Left lung (tissue), 14 donors: ENCODE measurements at places on chromosomes 2 and 18. TPM values are rescaled to one million over a fixed set of nuclear protein-coding genes. Genes with fewer than 3 reads are reported as not detected.
A peak's percentile ranks its signal among the peaks of the same experiment; 100 is the strongest.

DNA sequence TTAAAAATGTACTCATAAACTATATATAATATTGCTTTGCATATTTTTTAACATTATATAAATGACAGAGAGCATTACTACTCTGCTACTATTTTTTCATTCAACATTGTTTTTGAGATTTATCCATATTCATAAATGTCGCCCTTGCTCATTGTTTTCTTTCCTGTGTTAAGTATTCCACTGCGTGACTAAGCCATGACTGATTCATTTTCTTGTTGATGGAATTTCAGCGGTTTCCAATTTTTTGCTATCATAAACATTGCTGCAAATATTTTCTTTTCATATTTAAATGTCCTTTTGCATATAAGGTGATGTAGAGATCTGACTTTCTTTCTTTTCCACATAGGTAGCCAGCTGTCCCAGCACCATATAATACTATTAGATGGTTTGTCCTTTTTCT lies 57.6 kb downstream of the SFXN5 start:
- DNase-seq = no peak

- no peak for DNase-seq
Measured at GRCh38 chr2:44679584-44679983, 261.9 kb upstream of the SIX3 start.

- DNase-seq = no peak
Measured at GRCh38 chr18:74683573-74683972, 85.9 kb downstream of the ZNF407 start.

- DNase-seq = peak; percentile 56
Measured at GRCh38 chr18:7000484-7001096, 117.0 kb downstream of the LAMA1 start.

- DNase-seq = no peak
Measured at GRCh38 chr2:96885432-96886347, 15.8 kb upstream of the SEMA4C start.

GRCh38 chr2:89849731-89850130 lies 1158.3 kb downstream of the RPIA start:
- no peak for DNase-seq

KIF5C gene
- 21.8 TPM for polyA plus RNA-seq

ARHGEF33 gene
- 2.9 TPM for polyA plus RNA-seq

GRCh38 chr2:201758234-201758633 lies 22.5 kb downstream of the ALS2 start:
- DNase-seq = no peak

EDAR gene
- 7.4 TPM for polyA plus RNA-seq

LCT gene
- 0.14 TPM for polyA plus RNA-seq

AQP12B gene
- polyA plus RNA-seq = not detected

DNA sequence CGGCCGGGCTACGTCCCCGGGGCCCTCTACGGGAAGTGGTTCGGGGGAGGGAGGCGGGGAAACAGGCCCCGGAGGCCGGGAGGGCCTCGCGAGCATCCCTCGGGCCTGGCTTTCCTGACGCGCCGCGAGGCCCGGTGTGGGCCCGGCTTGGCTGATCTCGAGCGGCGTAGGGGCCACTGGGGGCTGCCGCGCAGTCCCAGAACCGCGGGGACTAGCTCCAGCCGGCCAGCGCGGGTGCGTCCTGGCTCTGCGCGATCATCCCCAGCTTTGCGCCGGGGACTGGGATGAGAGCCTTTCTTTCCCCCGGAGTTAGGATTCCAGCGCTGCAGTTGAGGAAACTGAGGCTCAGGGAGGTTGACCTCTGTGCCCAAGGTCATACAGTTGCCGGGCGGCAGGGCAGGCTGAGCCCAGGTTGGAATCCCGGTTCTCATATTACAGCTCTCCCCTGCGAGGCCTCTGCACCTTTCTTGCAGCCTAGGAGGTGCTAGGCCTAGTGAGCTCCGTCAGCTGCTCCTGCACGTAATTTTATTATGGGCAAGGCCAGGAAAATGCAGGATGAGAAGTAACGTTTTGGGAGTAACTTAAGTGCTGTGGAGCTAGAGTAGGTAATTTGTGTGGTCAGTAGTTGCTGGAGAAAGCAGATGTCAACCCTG lies 501 bp downstream of the LPIN1 start:
- peak; percentile 37 for DNase-seq

- DNase-seq = no peak
Measured at GRCh38 chr2:226489775-226490541, 309.7 kb downstream of the IRS1 start.

- DNase-seq = no peak
Measured at GRCh38 chr2:29443627-29444026, 328.4 kb downstream of the CLIP4 start.

- DNase-seq = no peak
Measured at GRCh38 chr2:158953454-158953853, 15.0 kb upstream of the TANC1 start.

SP110 gene
- polyA plus RNA-seq = 37.8 TPM

GRCh38 chr2:222381566-222381965 lies 42.8 kb upstream of the SGPP2 start:
- no peak for DNase-seq

MOGAT1 gene
- polyA plus RNA-seq = not detected

GRCh38 chr18:22983175-22983574 lies 50.0 kb downstream of the RBBP8 start:
- no peak for DNase-seq

- no peak for DNase-seq
Measured at GRCh38 chr2:189022053-189022481, 47.9 kb downstream of the COL3A1 start.

GRCh38 chr2:15984368-15985255 lies 44.3 kb downstream of the MYCN start:
- DNase-seq = no peak

VSNL1 gene
- 18.6 TPM for polyA plus RNA-seq

DNA sequence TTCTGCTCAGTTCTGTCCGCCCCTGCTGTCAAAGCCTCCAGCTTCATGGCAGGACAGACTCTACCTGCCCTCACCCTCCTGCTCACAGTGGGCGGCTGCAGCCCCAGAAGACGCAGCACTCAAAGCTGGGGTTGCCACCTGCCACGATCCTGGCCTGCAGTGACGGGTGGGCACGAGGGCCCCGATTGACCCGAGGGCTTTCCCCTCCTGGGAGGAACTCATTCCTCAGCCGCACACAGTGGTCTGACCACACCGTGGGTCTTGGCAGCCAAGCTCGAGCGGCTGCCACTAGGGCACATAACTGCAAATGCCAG lies 47.1 kb downstream of the HS6ST1 start:
- no peak for DNase-seq

TTC27 gene
- 23.1 TPM for polyA plus RNA-seq

DNA sequence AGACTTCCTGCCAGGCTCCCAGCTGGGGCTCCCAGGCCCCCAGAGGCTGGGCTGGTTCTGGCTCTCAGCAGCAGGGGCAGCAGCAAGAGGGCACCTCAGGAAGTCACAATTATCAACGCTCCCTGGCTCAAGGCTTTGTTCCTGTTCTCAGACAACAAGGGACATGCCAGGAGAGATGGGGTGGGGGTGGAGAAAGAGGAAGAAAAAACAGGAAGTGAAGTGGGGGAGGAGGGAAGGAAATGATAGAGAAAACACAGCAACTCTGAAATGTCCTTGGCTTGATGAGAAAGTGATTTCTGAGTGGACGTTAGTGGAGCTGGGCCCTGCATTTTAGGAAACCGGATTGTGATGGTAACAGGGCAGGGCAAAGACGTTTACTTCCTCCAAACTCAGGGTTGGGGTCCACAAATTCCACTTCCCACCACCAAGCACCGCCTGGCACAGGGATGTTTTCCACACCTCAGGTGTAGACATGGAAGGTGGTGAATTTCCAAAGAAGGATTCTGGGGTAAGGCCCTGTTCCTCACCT lies 40.4 kb downstream of the CYRIA start:
- DNase-seq = peak; percentile 58

NEURL3 gene
- polyA plus RNA-seq = 0.62 TPM

GRCh38 chr2:736939-737338 lies 59.7 kb upstream of the TMEM18 start:
- DNase-seq = no peak

SKOR2 gene
- polyA plus RNA-seq = not detected

DNA sequence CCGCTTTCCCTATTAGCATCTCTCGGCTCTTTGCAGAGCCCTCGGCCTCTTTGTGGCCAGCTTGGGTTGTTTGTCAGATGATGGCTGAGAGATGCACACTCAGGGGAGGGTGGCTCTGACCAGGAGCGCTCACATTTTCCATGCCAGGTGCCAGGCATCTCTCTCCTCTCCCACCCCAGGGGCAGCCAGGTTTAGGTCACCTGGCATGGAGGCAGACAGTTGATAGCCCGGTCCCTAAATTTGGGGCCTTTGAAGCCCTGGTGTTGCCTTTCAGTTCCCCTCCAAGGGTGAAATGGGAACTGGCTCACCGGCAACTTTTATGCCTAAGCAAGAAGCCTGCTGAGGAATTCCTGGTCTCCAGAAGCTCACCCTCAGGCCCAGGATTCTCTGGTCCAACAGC lies 19.1 kb downstream of the LBH start:
- no peak for DNase-seq

DNA sequence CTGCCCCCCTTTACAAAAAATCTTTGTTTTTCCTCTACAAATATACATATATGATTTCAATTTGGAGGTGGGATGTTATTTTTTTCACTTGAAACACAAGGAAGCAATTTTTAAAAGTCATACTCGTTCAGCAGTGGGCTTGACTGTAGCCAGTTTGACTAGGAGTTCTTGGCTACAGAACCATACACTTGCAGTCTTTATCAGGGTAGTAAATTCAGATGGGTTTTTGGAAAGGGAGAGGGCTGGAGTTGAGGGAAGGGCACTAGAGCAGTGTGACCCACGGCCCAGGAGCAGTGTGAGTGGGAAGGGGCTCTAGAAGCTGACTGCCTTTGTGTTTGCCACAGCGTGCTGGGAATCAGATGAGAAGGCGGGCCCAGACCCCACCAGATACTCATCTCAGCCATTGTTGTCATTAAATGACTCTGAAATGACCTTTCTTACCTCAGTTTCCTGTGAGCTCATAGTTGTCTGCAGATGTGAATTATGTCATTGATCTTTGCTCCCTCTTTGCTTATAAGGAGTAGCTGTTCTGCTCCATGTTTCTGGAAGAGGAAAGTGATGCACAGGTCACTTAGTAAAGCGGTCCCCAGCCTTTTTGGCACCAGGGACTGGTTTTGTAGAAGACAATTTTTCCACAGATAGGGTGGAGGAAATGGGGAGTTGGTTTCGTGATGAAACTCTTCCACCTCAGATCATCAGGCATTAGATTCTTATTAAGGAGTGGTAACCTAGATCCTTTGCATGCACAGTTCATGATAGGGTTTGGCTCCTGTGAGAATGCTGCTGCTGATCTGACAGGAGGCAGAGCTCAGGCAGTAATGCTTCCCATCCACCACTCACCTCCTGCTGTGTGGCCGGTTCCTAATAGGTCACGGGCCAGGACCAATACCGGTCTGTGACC lies 116.8 kb downstream of the SPTBN1 start:
- DNase-seq = no peak

GRCh38 chr2:30770816-30771576 lies 36.2 kb downstream of the CAPN13 start:
- DNase-seq = no peak

DNA sequence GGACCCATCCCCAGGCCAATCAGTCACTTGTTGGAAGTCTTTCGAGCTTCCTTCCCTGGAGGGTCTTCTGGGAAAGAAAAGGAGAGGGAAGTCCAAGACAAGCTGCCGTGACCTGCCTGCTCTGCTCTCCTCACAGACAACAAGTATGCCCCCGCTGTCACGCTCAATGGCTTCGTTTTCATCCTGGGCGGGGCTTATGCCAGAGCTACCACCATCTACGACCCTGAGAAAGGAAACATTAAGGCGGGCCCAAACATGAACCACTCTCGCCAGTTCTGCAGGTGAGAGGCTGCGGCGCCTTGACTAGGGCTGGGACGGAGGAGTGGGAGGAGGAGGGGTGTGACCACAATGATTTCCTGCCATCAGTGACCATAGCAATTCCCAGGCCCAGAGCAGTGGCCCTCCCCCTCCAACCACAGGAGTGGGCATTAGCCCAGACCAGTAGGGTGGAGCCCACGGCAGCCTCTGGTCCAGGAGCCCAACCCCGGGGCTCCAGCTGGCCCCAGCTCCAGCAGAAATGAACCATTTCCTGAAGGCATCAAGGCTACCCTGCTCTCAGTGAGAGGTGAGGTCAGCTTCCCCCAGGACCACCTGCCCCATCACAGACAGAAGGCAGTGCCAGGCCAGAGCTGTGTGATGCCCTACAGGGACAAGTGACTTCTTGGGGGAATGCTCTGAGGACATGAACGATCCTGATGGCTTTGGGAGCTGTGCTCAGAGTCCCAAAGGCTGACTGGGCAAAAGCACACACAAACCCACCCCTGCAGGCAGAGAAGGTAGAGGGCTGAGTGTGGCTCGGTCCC lies 223.1 kb downstream of the ATAD2B start:
- no peak for DNase-seq

DNA sequence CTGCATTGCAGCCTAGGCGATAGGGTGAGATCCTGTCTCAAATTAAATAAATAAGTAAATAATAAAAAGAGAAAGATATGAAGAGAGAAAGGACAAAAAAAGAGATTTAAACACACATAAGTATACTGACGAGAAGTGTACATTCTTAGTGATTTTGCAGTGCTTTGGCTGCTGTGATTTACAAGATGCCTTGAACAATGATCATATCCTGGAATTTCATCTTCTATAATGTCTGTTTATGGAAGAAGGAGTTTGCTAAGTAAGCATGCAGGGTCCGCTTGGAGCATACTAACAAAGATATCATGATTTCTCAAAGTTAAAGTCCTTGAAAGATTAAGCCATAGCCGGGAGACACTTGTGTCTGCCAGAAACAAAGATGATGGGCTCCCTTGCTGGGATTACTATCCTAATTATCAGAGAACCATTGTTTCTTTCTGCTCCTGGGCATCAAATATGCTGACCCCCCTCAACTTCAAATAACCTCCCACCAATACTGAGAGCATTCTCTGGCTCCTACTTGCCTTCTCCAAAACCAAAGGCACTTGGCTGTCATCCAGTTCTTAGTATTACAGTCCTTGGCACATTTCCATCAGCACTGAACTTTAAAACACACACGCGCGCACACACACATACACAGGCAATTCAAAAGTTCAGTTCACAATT lies 47.5 kb upstream of the STAM2 start:
- DNase-seq = no peak
